Right cardiac atrium (tissue), 5 donors: ENCODE measurements at places on chromosomes 16 and 17. TPM values are rescaled to one million over a fixed set of nuclear protein-coding genes. Genes with fewer than 3 reads are reported as not detected.

- no peak for DNase-seq
Observed at GRCh38 chr17:50615828-50616227, 18.9 kb upstream of the ABCC3 start.

- no peak for DNase-seq
Observed at GRCh38 chr16:23269248-23269953, 32.7 kb upstream of the SCNN1B start.

- no peak for DNase-seq
Observed at GRCh38 chr17:41419716-41420115, 4.7 kb downstream of the KRT37 start.

ABCC12 gene
- total RNA-seq, result not detected

CYGB gene
- 83.9 TPM for total RNA-seq

SLFN14 gene
- total RNA-seq, result not detected

GRCh38 chr16:81324808-81325207 lies 10.0 kb downstream of the GAN start:
- DNase-seq, result no peak

- DNase-seq, result no peak
Observed at GRCh38 chr16:49464877-49465504, 91.4 kb downstream of the C16orf78 start.

DNA sequence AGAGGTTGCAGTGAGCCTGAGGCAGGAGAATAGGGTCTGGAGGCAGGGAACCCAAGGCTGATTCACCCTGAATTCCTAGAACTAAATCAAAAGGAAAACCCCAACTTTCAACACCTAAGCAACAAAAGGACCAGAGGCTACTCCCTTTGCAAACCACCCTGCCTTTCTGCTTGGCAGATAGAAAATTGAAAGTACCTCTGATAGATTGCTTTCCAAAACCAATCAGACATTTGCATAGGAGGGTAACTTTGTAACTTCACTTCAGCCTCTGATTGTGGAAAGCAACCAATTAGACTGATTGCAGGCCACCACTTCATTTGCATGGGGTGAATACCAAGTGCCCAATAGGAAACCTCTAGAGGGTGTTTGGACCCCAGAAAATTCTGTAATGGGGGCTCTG lies 10.9 kb upstream of the TMEM98 start:
- no peak for DNase-seq

GRCh38 chr16:3597676-3598075 lies 13.7 kb downstream of the SLX4 start:
- no peak for DNase-seq

DNA sequence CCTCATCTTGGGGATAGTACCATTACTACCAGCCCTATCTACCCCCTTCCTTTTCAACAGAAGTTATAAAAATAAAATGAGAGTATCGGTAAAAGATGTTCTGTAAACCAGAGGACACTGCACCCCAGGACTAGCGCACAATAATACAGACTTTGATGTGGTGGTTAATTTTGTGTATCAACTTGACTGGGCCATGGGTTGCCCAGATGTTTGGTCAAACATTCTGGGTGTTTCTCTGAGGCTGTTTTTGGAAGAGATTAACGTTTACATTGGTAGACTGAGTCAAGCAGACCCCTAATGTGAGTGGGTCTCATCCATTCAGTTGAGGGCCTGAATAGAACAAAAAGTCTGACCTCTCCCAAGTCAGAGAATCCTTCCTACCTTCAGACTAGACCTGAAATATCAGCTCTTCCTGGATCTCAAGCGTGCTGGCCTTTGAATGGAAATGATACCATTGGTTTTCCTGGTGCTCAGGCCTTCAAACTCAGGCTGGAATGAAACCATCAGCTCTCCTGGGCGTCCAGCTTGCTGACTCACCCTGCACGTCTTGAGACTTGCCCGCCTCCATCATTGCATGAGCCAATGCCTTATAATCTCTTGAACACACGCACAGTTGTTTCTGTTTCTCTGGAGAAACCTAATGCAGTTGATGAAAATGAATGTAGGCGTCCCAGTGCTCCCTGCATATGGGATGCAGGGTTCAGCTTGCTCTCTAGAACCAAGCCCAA lies 10.1 kb downstream of the MRM1 start:
- DNase-seq, result no peak

DNA sequence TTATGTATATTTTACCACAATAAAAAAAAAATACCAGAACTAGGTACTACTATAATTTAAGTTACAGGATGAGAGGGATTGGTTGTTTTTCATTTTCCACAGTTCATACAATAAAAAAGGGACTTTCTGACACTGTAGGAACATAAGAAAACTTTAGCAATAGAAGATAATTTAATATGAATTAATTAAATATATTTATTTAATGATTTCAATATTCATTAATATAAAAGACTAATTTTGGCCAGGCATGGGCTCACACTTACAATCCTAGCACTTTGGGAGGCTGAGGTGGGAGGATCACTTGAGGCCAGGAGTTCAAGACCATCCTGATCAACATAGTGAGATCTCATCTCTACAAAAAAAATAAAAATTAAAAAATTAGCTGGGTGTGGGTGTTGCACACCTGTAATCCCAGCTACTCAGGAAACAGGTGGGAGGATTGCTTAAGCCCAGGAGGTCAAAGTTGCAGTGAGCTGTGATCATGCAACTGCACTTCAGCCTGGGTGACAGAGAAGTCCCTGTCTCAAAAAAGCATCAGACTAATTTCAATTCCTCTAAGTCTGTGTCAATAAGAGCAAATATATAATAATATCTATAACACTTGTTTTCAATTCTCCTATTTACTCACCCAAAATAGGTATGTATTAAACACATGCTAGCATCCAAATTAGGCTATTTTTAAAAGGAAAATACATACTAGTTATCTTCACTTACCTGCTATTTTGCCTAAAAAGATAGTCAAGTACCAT lies 79.6 kb downstream of the BRIP1 start:
- DNase-seq, result no peak

DNA sequence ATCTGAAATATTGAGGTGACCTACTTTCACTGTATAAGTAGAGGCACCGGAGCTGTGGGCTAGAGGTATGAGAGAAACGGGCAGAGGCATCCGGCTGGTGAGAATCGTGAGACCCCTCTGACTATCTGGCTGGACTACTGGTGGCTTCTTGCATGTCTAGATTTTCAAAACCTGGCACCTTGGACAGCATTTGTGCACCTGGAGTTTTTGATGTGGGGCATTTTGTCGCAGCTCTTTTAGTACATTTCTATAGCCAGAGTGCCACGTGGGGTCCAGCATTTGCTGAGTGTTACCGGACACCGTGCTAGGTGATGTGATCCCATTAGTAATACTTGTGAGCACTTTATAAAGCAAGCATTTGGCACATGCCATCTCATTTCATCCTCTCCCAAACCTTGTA lies 32.6 kb upstream of the SHISA9 start:
- no peak for DNase-seq

TMC8 gene
- total RNA-seq, result 2.6 TPM

KRTAP4-8 gene
- not detected for total RNA-seq
